ENCODE measurements at places on chromosomes 12 and 14. TPM values are rescaled to one million over a fixed set of nuclear protein-coding genes. Genes with fewer than 3 reads are reported as not detected.

The PRMT5 gene
- total RNA-seq: 200 TPM

The SYT1 gene
- total RNA-seq: not detected

The ENO2 gene
- total RNA-seq: 206 TPM

The RFX4 gene
- total RNA-seq: not detected

The BEST3 gene
- total RNA-seq: not detected

The KLRC3 gene
- total RNA-seq: not detected

GRCh38 chr12:47574252-47575021 is 131.4 kb downstream of the RPAP3 start:
- H3K4me3 ChIP-seq: no peak overlapping the region
- DNase-seq: no peak
- no peaks in the 10 kb centered on the region for H3K36me3 ChIP-seq
- H3K27me3 ChIP-seq: no peaks in the 10 kb centered on the region
- H3K4me1 ChIP-seq: peaks cover 18% of the 10 kb centered on the region

- no peaks in the 10 kb centered on the region for H3K4me1 ChIP-seq
- H3K4me3 ChIP-seq: no peak overlapping the region
- peaks cover 49% of the 10 kb centered on the region for H3K27me3 ChIP-seq
- no peak for DNase-seq
- no peaks in the 10 kb centered on the region for H3K36me3 ChIP-seq
Measured at GRCh38 chr14:23364164-23365035, 572 bp downstream of the EFS start.

- DNase-seq: no peak
- H3K4me1 ChIP-seq: no peaks in the 10 kb centered on the region
- H3K36me3 ChIP-seq: no peaks in the 10 kb centered on the region
- no peaks in the 10 kb centered on the region for H3K27me3 ChIP-seq
- no peak overlapping the region for H3K4me3 ChIP-seq
Measured at GRCh38 chr14:90517076-90517841, 120.4 kb downstream of the CALM1 start.

DNA sequence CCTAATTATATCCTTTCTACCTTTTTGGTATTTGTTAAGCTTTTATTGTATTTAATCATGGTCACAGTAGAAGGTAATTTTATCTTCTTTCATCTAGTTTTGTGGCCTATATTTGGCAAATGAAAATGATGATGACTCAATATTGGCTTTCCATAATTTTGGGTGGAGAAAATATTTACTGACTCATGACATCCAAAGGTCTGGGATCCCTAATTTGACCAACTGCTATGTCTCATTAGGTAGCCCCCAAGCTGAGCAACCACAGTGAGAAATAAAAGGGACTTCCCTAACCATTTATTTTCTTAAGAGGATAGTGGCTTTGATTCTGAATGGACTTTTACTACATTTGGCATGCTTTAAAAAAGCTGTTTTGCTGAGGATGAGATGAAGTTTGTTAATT is 289.5 kb downstream of the RMST start:
- H3K27me3 ChIP-seq: no peaks in the 10 kb centered on the region
- H3K4me3 ChIP-seq: no peak overlapping the region
- no peak overlapping the region for H3K27ac ChIP-seq

GRCh38 chr12:39606712-39607423 is 12.7 kb downstream of the ABCD2 start:
- H3K4me1 ChIP-seq: peaks cover 44% of the 10 kb centered on the region
- H3K36me3 ChIP-seq: peaks cover 57% of the 10 kb centered on the region
- no peak overlapping the region for H3K27ac ChIP-seq
- DNase-seq: no peak
- no peaks in the 10 kb centered on the region for H3K27me3 ChIP-seq
- H3K4me3 ChIP-seq: no peak overlapping the region

GRCh38 chr12:128408669-128409068 is 141.7 kb downstream of the TMEM132C start:
- no peak overlapping the region for H3K4me3 ChIP-seq
- no peaks in the 10 kb centered on the region for H3K4me1 ChIP-seq
- H3K27ac ChIP-seq: no peak overlapping the region
- no peaks in the 10 kb centered on the region for H3K27me3 ChIP-seq

GRCh38 chr14:34219661-34220377 is 242.2 kb downstream of the SPTSSA start:
- H3K36me3 ChIP-seq: peaks cover 1% of the 10 kb centered on the region
- H3K4me3 ChIP-seq: no peak overlapping the region
- H3K4me1 ChIP-seq: peaks cover 13% of the 10 kb centered on the region
- no peak for DNase-seq

- H3K4me1 ChIP-seq: peaks cover 7% of the 10 kb centered on the region
- DNase-seq: no peak
- H3K27me3 ChIP-seq: peaks cover 2% of the 10 kb centered on the region
- H3K27ac ChIP-seq: no peak overlapping the region
Measured at GRCh38 chr12:50862316-50862715, 19.6 kb downstream of the TMPRSS12 start.

- H3K27me3 ChIP-seq: no peaks in the 10 kb centered on the region
- no peaks in the 10 kb centered on the region for H3K36me3 ChIP-seq
- no peaks in the 10 kb centered on the region for H3K4me1 ChIP-seq
- no peak overlapping the region for H3K27ac ChIP-seq
- no peak for DNase-seq
- H3K4me3 ChIP-seq: no peak overlapping the region
Measured at GRCh38 chr14:53840444-53840843, 116.2 kb downstream of the BMP4 start.

GRCh38 chr14:92903359-92903758 is 19.6 kb upstream of the CHGA start:
- H3K4me1 ChIP-seq: peaks cover 14% of the 10 kb centered on the region
- no peaks in the 10 kb centered on the region for H3K36me3 ChIP-seq
- no peak for DNase-seq
- H3K27ac ChIP-seq: no peak overlapping the region

DNA sequence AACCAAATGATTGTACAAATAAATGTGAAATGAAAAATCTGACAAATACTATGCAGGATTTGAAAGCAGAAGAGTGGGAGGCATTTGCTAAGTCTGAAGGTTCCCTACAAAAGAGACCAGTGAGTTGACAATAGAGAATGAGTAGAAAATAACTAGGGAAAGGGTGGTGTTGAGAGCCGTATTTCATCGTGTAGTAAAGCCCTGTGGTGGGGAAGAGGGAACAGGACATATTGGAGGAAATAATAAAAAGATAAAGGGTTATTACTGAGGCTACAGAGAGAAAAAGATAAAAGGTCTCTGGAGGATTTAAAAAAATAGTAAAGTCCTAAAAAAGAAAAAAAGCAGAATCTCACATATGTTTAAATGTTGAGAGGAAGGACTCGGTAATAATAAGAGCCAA is 268.8 kb downstream of the DUSP6 start:
- no peak for DNase-seq
- no peak overlapping the region for H3K4me3 ChIP-seq
- H3K36me3 ChIP-seq: no peaks in the 10 kb centered on the region
- peaks cover 12% of the 10 kb centered on the region for H3K4me1 ChIP-seq
- no peak overlapping the region for H3K27ac ChIP-seq
- no peaks in the 10 kb centered on the region for H3K27me3 ChIP-seq

GRCh38 chr14:87873741-87874140 is 119.2 kb downstream of the GALC start:
- no peak overlapping the region for H3K27ac ChIP-seq
- no peak overlapping the region for H3K4me3 ChIP-seq
- H3K4me1 ChIP-seq: peaks cover 2% of the 10 kb centered on the region
- H3K27me3 ChIP-seq: peaks cover 17% of the 10 kb centered on the region
- no peaks in the 10 kb centered on the region for H3K36me3 ChIP-seq

GRCh38 chr12:80556566-80556965 is 112.5 kb downstream of the PTPRQ start:
- H3K4me1 ChIP-seq: no peaks in the 10 kb centered on the region
- no peak for DNase-seq
- no peak overlapping the region for H3K27ac ChIP-seq
- no peaks in the 10 kb centered on the region for H3K27me3 ChIP-seq
- no peaks in the 10 kb centered on the region for H3K36me3 ChIP-seq
